ENCODE measurements at places on chromosomes 3 and 15.

DNA sequence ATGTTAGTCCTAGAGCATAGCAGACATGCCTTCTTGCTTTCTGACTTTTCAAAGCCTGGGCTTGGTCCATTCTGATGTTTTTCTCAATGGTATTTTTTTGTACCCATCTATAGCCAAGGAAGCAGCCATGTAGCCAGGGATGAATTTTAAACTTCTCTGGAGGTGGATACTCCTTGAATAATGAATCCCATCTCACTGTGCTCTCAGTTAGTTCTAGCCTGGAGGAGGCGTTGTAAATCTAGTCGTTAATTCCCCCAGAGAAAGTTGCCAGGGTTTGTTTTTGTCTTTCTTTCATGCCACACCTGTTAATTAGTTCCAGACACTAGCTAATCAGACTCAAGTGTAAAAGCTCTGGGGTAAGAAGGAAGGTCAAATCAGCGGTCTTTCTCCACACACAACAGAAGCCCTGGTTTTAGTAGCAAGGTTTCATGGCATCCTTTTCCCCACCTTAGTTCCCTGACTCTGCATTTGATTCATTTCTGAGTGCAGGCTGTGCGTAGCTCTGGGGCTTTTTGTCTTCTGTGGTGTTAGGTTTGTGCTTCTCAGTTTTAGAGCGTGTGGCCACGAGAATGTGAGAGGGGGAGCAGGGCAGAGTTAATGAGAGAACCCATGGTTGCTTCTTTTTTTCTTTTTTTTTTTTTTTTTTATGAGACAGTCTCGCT, 19.7 kb downstream of the PTPRG start:
- DNase-seq = no peak

DNA sequence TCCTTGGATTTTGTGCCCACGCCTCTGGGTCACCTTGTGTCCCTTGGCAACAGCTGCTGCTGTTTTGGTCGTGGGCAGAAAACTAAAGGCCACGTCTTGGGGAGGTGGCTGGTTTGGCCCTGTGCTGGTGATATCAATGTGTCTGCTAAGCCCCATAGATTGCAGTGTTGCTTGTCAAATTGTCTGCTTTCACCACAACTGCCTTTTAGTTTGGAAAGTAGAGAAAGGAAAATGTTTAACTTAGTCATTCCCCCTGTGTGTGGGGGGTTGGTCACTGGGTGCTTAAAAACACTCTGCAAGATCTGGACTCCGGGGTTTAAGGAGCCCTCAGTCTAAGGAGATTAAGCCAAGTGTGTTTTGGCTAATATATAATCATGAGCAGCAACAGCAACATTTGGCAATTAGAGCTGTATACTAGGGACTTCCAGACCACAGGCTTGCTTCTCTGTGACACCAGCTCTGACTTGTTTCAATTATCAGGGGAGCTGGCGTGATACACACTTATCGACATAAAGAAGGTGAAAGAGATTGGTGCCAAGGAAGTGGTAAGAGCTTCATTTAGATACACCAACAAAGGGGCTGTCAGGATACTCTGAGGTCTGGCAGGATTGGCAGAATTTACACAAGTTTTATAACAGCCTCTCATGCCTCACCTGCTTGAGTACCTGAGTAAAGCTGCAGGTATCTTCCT, 3.5 kb downstream of the SMAD3 start:
- no peak for DNase-seq

DNA sequence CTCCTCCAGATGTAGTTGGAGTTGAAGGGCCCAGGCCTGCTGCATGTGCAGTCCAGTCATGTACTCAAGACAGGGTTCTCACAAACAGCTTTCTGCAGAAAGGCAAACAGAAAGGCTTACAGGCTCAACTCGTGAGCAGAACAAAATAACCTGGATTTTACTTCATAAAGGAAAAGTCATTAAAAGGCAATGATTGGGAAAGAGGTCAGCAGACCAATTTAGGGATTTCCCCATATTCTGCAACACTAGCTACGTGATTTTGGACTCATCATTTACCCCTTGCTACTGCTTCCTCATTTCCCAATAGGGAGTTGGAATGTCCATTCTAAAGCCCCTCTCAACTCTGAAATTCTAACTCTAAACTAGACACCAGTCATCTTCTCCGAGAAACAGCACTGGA, 18.1 kb downstream of the METTL6 start:
- no peak for DNase-seq

DNA sequence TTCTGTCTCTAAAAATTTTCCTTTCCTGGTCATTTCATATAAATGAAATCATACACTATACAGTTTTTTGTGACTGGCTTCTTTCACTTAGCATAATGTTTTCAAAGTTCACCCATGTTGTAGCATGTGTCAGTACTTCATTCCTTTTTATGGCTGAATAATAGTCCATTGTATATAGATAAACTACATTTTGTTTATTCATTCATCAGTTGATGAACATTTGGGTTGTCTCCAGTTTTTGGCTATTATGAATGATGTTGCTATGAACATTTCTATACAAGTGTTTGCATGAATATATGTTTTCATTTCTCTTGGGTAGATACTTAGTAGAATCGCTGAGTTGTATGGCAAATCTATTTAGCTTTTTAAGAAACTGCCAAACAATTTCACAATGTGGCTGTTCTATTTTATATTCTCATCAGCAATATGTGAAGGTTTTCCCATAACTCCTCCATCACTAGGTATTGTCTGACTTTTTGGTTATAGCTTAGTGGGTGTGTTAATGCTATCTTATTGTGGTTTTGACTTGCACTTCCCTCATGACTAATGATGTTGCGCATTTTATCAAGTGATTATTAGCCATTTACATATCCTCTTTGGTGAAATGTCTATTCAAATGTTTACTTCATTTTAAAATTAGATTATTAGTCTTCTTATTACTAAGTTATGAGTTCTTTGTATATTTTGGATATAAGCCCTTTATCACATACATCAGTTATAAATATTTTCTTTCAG, 21.7 kb upstream of the AP4E1 start:
- DNase-seq = no peak

DNA sequence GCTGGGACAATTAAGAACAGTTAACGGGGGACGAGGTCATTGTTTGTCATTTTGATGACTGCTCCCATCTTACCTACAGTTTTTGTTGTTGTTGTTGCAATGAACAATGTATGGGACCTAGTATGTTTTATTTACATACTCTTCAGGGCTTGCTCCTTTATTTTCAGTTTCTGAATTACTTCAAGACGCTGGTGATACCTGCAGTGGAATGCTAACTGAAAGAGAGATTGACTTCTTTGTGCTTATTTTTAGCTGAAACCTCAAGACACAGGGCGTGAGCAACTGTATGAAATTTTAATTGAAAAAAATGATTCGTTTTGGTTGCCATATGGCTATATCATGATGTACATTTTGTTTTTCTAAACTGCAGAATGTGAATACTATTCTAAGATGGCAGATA, 297.9 kb downstream of the EDEM1 start:
- no peak for DNase-seq

DNA sequence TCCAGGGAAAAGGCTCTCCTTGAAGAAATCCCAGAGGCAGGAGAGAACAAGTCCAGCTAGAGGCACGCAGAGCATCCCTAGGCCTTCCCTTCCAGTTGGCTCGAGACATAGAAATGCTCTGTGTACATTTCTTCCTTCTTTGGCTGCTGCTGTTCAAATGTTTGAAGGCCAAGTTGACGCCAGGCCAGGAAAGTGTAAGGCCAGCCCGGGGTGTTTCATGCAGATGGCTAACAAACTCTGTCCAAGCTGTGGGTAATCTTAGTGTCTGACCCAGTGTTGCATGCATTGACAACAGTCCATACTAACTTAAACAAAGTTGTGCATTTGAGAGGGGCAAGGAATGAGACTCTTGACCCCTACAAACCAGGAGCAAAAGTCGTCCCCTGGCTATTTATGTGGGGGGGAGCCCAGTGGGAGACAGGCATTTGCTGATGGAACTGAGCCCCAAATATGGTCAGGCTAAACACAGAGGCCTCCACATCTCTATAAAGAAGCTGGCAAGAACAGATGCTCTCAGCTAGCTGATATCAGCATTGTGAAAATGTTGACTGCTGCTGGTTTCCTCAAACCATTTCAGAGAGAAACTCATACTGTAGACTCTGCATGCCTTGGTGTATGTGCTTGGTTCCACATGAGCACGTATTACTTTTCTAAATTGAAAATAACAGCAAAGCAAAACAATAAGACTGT, 139.5 kb downstream of the ADAMTS9 start:
- no peak for DNase-seq

DNA sequence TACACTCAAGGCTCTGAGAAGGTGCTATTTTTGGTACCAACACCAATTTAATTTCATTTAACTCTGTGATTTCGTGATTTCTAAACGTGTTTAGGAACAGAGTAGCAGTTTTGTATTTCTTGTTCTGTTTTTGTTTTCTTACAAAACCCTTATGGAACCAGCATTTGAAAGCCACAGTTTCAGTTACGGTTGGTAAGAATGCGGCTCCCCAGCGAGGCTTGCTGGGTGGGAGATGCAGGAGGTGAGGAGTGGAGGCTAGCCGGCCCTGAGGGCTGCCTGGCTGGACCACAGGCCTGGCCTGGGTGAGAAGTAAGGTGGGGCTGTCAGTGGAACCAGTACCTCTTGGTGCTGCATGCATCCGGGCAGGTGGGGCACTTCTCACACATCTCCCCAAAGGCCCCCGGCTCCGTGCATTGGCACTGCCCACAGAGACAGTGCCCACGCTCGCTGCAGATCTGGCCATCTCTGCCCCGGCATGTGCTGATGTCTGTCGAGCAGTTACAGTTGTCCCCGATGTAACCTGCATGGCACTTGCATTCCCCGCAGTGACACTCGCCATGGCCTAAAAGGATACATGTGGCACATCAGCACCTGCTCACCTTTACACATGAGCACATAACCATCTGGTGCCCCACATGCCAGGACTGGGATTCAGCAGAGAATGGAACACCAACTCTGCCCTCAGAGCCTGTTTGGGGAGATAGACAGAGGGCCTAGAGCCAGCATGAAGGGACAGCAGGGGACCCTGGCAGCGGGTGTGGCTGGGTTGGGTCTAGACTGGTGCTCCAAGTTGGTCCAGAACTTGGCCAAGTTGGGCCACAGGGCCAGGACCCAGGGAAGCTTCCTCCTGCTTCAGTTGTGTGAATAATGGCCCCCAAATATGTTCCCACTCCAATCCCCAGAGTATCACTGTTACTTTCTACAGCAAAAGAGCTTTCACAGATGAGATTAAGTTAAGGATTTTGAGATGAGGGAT, 43.4 kb downstream of the UMPS start:
- no peak for DNase-seq

- DNase-seq = no peak
Measured at GRCh38 chr3:115100806-115101205, 46.3 kb downstream of the ZBTB20 start.

- DNase-seq = no peak
Measured at GRCh38 chr15:48965972-48966371, 2.3 kb upstream of the SHC4 start.

- no peak for DNase-seq
Measured at GRCh38 chr3:37179144-37179967, 5.0 kb upstream of the LRRFIP2 start.

DNA sequence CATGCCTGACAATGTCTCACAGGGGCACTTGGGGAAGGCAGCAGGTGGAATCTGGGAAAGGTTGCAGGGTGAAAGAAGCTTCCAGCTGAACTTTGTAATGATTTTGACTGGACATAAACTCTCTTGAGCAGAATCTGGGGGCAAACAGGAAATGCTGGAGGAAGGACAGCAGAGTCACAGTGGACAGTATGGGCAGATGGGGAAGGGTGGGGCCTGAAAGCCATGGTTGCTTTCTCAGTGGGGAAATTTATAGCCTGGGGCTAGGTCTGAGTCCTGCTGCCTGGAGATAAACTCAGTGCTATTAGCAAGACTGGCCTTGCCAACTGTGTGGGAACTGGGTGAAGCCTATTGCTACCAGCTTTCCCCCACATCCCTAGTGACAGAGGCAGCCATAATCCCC, 203.2 kb downstream of the OSBPL10 start:
- no peak for DNase-seq

DNA sequence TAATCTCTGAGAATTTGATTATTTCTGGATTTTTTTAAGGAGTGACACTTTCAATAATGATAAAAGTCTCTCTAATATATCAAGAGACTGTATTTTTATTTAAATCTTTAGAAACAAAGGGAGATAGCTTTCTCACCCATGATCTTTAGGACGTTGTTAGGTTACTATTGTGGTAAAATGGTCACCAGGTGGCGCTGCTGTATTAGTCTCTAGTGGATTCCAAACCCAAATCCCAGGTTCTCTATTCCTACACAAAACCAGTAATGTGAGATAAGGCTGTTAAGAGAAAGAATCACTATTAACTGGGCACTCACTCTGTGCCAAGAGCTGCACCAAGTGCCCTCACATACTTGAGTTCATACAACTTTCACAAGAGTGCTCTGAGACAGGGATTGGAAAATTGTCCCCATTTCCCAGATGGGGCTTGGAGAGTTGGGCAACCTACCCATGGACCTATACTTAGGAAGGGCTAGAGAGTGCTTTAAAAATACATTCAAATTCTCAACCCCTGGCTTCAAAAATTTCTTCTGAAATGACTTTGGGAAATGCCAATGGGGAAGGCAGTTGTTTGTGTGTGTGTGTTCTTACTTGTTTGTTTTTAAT, 593.4 kb upstream of the TGFBR2 start:
- DNase-seq = peak; percentile 69

DNA sequence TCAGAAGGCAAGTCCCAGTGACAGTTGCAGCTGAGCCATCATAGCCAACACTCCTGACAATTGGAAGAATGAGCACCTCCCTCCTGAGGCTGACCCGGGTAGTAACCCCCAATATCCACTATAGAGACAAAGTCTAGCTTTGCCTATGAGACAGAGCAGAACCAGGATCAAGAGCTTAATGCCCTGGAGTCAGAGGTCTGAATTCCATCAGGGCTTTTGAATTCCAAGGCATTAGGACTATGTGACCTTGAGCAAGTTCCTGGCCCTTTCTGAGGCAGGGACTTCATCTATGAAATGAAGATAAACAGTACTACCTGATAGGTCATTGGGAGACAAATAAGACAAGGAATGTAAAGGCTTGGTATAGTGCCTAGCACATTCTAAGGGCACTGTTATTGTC, 3.1 kb upstream of the INAFM2 start:
- no peak for DNase-seq

DNA sequence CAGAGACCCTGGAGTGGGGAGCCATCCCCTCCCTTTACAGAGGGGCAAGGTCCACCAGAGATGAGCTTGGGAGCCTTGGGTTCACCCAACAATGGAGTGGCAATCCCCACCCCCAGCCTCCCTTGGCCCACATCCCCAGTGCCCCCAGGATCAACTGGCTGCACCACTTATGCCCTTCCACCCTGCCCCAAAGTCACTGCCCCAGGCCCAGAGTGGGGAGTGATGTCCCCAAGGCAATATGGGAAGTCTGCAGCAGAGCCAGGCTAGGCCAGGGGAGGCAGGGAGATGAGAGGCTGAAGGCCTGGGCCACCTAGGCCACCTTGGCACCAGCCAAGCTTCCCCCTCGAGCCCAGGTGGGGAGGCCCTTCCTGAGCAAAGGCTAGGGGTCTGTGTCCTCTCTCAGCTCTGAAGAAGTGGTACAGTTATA, 145.5 kb downstream of the SMAD6 start:
- peak; percentile 10 for DNase-seq

Data from H9 (cell line).